Hematopoietic multipotent progenitor cell treated with erythropoietin and hydrocortisone succinate and interleukin-3 and kit ligand, for 15 days (in vitro differentiated cells): ENCODE measurements at places on chromosomes 1 and 21.

- no peak for DNase-seq
Observed at GRCh38 chr1:64539781-64540218, 69.9 kb downstream of the CACHD1 start.

- no peak for DNase-seq
Observed at GRCh38 chr1:197917805-197918651, 856 bp downstream of the LHX9 start.

DNA sequence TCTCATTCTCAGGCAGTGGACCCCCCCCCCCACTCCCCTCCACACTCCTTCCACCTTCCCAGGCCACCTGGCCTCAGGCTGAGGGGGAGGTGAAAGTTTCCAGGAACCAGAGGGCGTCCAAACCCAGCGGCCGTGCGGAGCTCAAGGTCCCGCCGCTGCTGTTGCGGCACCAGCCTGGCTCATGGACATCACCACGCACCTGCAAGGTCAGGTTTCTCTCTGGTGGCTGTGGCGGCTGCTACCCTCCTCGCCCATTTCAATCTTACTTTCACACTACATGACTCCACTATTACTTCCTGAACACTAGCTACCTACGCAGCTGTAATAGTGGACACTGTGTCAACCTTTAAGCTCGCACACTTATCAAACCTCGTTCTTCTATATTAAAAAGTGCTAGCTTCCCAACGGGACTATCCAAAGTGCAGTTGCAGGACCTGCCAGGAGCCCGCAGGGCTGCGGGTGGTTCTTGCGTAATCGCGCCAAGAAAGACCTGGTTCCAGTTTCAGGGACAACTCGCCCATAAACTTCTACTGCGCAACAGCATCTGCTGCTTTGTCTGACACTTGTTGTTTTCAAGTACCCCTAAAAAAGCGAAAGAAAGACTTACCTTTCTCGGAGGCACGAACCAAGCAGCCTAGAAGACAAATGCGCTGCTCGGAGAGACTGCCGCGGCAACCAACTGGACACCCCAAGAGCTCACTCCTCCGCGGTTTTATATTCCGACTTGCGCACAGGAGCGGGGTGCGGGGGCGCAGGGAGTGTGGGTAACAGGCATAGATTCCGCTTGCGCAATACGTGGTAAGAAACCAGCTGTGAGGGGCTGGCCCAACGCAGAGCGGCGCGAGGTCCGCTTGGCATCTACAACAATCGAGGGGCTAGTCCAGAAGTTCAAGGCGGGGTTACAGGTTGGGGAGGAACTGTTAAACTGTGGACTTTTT lies at the start of gene DIRAS3:
Gene DIRAS3 (minus strand): TSS at position 687 of the 938 bp plus-strand sequence. CDS start 3,330 bp downstream, outside the sequence.
- no peak for DNase-seq

GRCh38 chr1:87961992-87962391 lies 633.3 kb downstream of the LMO4 start:
- DNase-seq, result no peak

DNA sequence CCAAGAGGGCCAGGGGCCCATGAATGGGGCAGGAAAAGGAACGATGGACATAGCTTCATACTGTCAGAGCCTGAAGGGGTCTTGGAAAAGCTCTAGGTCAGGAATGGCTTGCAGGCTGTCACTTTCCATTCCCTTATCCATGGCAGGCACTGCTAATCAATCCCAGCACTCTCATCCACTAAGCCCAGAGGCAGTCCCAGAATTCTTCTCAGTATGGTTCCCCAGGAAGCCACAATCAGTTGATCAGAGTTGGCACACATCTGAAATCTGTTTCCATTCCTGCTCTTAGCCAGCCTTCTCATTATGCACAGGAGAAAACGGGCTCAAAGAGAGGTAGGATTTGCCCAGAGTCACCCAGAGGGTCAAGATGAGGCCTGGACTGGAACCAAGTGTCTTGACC lies 65.7 kb downstream of the LACTBL1 start:
- DNase-seq, result no peak

DNA sequence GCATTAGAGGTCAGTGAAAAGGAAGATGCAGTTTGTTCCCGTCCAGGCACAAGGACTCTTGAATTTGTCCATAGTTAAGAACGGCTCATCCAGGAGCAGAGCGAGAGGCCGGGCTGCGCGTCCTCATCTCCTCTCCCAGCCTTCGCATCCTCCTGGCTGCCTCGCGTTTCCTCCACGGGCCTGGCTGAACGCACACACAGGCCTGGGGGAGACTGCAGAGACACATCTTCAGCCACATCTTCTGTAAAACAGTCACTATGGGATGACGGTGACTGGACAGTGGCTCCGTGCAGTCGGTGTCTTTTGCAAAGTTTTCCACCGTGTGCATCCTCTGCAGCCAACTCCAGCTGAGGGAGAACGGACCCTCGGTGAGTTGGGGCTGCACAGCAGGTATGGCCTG lies 89.7 kb downstream of the PSMG1 start:
- DNase-seq, result no peak

DNA sequence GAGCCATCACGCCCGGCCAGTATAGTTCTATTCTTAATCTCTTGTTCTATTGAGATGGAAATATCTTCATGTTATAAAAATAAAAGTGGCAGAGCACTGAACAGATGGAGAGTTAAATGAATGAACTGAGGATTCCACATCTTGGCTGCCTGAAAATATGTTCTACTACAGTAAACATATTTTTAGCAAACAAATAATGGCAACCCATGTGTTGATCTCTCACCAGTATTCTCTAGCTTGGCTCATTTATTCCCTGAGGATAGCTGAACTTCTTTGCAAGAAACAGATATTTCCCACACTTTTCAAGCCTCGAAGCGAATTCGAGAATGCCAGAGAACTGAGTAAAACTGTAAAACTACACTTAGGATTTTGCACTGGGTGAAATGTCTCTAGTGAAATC lies 58.9 kb downstream of the DIRAS3 start:
- DNase-seq, result no peak

- no peak for DNase-seq
Observed at GRCh38 chr1:116491700-116492357, 79.0 kb downstream of the CD58 start.
